Peyer's patch (tissue), 4 donors: ENCODE measurements at places on chromosomes 3 and 15.
A peak's percentile ranks its signal among the peaks of the same experiment; 100 is the strongest.

- DNase-seq: no peak
Measured at GRCh38 chr15:63626955-63627354, 29.8 kb downstream of the FBXL22 start.

DNA sequence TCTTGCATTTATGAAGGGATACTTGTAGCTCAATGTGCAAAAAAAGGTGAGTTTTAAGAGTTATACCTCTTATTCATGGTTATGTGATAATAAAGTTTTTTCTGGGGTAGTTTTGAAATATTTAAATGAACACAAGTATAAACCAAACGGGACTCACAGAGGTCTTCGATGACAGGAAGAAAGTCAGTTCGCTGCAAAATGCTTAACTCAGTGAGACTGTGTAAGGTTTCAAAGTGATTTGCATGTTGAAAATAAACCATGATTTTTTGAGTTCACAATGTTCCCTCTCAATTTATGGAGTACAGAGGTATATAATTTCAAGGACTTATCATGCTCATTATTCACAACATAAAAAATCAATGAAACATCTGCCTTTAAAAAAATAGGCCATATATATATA lies 36.3 kb upstream of the MYH15 start:
- no peak for DNase-seq

DNA sequence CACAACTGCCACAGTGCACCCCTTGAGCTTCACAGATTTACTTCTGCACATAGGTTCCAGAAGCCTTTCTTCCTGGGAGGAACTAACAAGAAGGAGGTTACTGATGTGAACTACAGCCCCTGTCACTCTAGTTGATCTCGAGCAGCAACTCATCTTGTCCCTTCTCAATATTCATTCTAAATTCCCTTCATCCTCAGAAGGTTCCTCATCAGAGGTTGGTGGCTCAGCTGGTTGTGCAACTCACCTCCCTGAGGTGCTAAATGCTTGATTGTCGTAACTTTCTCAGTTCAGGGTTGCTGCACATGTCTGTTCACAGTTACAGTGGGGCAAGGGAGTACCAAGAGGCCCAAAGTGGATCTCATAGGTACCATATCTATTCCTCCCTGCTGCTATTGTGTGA lies 5.7 kb upstream of the A4GNT start:
- no peak for DNase-seq

DNA sequence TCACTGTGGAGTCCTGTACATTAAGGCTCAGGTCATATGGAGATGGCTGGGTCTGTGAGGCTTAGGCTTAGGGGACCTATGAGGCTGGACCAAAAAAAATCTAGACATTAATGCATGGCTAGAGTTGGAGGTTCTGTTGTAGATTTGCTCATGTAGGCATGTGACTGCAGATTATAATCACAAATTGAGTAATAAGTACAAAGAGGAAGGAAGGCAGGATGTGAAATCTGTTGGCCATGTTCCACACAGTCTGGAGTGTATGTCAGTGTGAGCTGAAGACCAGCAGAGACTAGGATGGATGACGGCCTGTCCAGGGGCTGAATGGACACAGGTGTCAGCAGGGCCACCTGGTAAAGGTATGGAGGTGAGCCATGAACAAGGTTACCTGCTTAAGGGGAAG lies at the start of gene ST3GAL6:
TSS of gene ST3GAL6 (plus strand) at position 265 of the 400 bp plus-strand sequence. CDS start 5,101 bp downstream, outside the sequence.
- no peak for DNase-seq

GRCh38 chr3:48516571-48516970 lies 12.6 kb upstream of the SHISA5 start:
- DNase-seq: no peak

DNA sequence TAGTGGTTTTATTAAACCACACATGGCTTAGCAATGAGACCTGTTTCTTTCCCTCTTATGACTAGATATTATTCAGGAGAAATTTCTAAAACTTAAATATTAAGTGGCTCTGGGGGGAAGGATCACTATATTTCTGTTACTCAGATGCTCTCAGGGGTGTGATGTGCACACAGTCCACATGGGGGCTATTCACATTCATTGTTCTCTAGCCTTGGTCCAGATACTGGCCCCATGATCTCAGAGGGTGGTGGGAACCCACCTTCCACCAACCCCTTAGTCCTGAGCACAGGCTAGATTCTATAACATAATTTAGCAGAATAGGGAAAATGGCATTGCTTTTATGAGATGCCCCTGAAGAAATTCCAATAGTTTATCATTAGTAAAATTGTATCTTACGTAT lies 149.0 kb upstream of the ST8SIA2 start:
- no peak for DNase-seq

GRCh38 chr15:51718219-51718618 lies 19.2 kb downstream of the LYSMD2 start:
- DNase-seq: no peak

GRCh38 chr15:65805019-65805745 lies 13.1 kb upstream of the DENND4A start:
- DNase-seq: no peak

- DNase-seq: peak; percentile 61
Measured at GRCh38 chr3:14403619-14404155, 1.3 kb downstream of the SLC6A6 start.
